ENCODE measurements at places on chromosomes 4 and X.

DNA sequence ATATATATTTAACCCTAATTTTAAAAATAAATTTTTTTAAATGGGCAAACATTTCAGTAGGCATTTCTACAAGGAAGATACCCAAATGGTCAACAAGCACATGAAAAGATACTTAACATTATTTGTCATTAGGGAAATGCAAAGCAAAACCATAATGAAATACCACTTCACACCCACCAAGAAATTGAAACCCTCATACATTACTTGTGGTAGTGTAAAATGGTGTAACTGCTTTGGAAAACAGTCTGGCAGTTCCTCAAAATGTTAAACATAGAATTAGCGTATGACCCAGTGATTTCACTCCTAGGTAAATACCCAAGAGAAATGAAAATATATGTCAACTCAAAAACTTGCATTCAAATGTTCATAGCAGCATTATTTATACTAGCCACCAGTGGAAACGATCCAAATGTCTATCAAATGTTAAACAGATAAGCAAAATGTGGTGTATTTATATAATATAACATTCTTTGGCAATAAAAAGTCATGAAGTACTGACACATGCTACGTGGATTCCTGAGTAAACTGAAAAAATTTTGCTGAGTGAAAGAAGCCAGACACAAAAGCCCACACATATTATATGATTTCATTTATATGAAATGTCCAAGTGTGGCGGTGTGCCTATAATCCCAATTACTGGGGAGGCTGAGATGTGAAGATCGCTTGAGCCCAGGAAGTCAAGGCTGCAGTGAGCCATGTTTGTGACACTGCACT is 16.6 kb downstream of the TRIM2 start:
- no peak for DNase-seq

- DNase-seq, result no peak
Observed at GRCh38 chr4:118683513-118683912, 1.7 kb upstream of the METTL14 start.

GRCh38 chrX:136691028-136691809 is 43.3 kb downstream of the CD40LG start:
- no peak for DNase-seq

- DNase-seq, result no peak
Observed at GRCh38 chr4:163535657-163536056, 41.2 kb downstream of the TMA16 start.

GRCh38 chr4:54197926-54198325 is 31.2 kb upstream of the PDGFRA start:
- no peak for DNase-seq

- DNase-seq, result peak; percentile 84
Observed at GRCh38 chr4:107906458-107907100, 24.8 kb upstream of the CYP2U1 start.

- no peak for DNase-seq
Observed at GRCh38 chr4:20384456-20384855, 132.8 kb downstream of the SLIT2 start.

GRCh38 chr4:1090036-1090435 is 23.3 kb downstream of the RNF212 start:
- DNase-seq, result no peak

GRCh38 chr4:183304538-183304937 is 15.5 kb downstream of the CLDN22 start:
- no peak for DNase-seq

- DNase-seq, result no peak
Observed at GRCh38 chr4:108556588-108557200, 63.7 kb upstream of the RPL34 start.

GRCh38 chr4:137705171-137705783 is 173.0 kb upstream of the PCDH18 start:
- DNase-seq, result no peak

DNA sequence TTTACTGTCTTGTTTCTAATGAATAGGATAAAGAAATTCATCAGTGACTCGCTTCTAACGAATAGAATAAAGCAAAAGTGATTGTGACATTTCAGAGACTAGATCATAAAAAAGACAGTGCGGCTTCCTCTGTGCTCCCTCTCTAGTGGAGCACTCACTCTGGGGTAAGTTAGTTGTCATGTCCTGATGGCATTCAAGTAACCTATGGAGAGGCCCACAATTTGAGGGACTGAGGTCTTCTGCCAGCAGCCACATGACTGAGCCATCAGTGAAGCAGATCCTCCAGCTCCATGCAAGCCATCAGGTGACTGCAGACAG is 72.4 kb downstream of the YIPF6 start:
- no peak for DNase-seq

GRCh38 chr4:17516980-17517379 is 2.0 kb downstream of the CLRN2 start:
- no peak for DNase-seq

DNA sequence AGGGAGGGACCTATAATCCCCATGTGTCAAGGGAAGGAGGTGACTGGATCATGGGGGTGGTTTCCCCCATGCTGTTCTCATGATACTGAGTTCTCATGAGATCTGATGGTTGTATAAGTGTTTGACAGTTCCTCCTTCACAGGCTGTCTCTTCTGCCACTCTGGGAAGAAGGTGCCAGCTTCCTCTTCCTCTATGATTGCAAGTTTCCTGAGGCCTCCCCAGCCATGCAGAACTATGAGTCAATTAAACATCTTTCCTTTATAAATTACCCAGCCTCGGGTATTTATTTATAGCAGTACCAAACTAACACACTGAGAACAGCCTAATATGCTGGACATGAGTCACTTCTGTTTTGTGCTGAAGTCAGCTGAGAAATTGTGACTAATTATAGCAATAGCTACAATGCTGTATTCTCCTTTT is 656.9 kb upstream of the CPEB2 start:
- no peak for DNase-seq

GRCh38 chr4:81447566-81448229 is 24.0 kb downstream of the RASGEF1B start:
- DNase-seq, result no peak

- DNase-seq, result no peak
Observed at GRCh38 chrX:91331476-91331875, 103.2 kb upstream of the PABPC5 start.

- DNase-seq, result peak; percentile 37
Observed at GRCh38 chrX:14032406-14032805, 2.7 kb upstream of the GEMIN8 start.

DNA sequence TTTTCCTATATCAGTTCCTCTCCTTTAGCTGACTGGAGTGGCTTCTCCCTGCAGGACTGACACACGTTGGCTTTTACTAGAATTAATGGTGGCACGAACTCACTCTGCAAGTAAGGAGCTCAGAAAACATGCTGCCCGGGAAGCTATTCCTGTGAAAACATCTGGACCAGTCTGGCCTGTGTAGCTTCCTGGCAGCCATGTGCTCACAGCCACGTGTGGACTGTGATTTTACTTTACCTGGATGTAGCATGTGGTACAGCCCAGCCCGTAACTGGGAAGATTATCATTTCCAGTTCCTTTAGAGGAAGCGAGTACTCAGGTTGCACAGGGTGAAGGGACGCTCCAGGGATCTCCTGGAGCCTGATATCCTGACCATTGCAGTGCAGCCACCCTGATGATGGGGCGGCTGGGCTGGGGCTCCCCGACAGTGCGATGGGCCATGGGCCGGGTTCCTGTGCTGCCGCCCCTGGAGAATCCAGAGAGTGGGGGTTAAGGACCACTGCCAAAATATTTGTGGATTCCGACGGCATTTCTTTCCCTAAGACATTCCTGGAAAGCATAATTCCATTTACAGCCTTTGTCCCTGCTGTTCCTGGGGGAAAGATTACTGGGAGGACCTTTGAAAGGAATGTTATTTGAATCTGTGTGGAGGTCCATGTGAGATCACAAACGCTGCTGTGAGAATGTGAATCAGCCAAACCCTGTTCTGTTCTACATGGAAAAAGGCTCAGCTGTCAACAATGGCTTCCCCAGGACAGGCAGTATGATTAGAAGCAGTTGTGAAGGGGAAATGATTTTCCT is 35.0 kb downstream of the PROM1 start:
- DNase-seq, result no peak

DNA sequence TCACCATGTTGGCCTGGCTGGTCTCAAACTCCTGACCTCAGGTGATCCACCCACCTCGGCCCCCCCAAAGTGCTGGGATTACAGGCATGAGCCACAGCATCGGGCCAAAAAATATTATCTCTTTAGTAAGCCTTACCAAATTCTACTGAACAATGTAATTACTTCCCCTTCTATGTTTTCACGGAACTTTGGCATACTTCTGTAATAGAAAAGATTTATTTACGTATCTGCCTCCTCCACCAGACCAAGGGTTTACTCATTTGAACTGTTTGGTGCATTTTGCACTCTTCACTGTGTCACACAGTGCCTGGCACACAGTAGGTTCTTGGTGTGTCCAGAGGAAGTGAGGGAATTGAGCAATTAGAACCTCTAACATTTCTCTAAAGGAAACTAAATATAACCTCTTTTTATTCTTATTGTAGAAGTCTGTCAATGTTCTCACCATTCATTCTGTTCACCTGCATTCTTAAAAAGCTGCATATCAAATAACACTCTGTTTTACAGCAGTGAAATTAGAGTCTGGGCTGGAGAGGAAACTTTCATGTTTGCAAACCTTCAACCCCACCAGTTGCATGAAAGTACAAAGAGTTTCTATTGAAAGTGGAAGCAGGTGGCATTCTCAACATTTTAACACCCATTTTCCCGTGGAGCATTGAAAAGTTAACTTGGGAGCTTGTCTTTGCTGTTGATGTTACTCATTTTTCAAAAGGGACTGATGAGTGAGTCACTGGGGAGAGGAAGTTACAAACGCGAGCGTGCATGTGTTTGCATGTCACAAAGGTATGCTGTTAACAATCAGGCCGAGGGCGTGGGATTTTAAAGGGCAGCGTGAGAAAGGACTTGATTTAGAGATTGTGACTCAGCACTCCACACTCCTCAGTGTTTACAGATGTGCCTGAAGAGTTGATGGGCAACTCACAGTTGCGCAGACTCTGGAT is 314.1 kb downstream of the STK32B start:
- no peak for DNase-seq

- no peak for DNase-seq
Observed at GRCh38 chrX:109839694-109840567, 106.9 kb upstream of the ACSL4 start.

DNA sequence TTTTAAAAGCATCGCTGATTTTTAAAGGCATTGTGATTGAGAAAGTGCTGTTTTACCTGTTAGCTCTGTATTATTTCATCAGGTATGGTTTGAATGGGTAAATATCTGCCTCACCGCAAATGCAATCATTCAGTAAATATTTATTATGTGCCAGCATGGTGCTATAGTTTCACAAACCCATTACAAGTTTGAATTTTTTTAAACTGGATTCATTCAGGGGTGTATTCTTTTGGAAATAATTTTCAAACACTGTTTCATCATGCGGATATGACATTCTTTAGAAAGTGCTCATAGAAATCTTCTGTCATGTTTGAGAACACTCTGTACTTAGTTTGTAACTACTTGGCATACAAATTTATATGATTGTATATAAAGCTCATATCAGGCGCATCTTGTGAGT is 37.2 kb downstream of the LIMCH1 start:
- DNase-seq, result no peak

DNA sequence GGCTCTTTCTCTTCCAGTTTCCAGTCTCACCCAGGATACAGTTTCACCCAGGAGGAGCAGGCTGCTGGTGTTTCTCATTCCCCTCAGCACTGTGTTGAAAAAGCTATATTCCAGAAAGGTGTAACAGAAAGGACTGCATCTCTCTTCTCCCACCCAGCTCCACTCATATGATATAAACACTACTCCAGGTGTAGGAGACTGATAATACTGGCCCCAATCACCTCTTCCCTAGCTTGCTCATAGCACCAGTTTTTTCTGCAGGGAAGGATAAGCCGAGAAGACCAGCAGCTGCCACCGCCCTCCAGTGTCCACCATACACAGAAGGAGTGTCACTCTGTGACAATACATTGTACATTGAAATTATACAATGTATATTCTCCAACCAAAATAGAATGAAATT is 105.5 kb upstream of the STK26 start:
- no peak for DNase-seq

DNA sequence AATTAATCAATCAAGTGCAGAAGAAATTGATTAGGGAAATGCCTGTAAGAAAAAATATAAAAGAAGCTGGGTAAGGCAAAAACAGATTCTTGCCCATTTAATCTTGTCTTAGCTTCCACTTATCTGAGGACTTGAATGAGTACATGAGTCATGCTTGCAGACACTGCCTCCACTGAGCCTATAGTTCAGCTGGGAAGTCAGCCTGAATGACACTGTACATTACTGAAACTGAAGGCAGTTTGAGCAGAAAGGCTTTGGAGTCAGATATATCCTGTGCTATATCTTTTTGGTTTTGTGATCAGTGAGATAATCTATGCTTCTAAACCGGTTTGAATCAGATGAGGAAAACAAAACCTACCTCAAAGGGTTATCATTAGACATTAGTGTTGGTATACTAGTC is 61.3 kb downstream of the NUDT11 start:
- no peak for DNase-seq

Data from NCI-H146 (cell line).